A549 treated with CORT108297 at 1 μM for 4 hours (cell line): ENCODE measurements at places on chromosomes 5 and 9. TPM values are rescaled to one million over a fixed set of nuclear protein-coding genes. Genes with fewer than 3 reads are reported as not detected.

The LCN9 gene
- not detected in 5 replicates for total RNA-seq

The EMB gene
- total RNA-seq = 4.6 to 6.5 TPM (median 5.7 TPM) in 5 replicates

The SOHLH1 gene
- total RNA-seq = not detected in 5 replicates

The PAXX gene
- total RNA-seq = 49.7 to 88.2 TPM (median 76.5 TPM) in 5 replicates

The SPINK13 gene
- 0.10 TPM in 1 of 5 replicates, not detected in the others for total RNA-seq

The HNRNPA0 gene
- 44.0 to 53.6 TPM (median 52.3 TPM) in 5 replicates for total RNA-seq

The IPO11 gene
- 14.1 to 19.5 TPM (median 16.5 TPM) in 5 replicates for total RNA-seq

The PHYHD1 gene
- total RNA-seq = not detected in 5 replicates

The ELAVL2 gene
- total RNA-seq = 0.02 to 0.06 TPM (median 0.05 TPM) in 3 of 5 replicates, not detected in the others

The PCDHGB4 gene
- total RNA-seq = 0.70 to 1.0 TPM (median 0.98 TPM) in 5 replicates

The ZBTB5 gene
- total RNA-seq = 6.9 to 9.0 TPM (median 8.4 TPM) in 5 replicates

The DOK3 gene
- total RNA-seq = 2.4 to 5.6 TPM (median 4.2 TPM) in 5 replicates

The HDAC3 gene
- total RNA-seq = 46.2 to 54.2 TPM (median 48.7 TPM) in 5 replicates

The ANKRD31 gene
- total RNA-seq = 0.03 to 0.07 TPM (median 0.05 TPM) in 5 replicates

The TCF7 gene
- 12.6 to 16.6 TPM (median 15.3 TPM) in 5 replicates for total RNA-seq

The FBXO10 gene
- total RNA-seq = 5.7 to 8.3 TPM (median 6.9 TPM) in 5 replicates

The IFNB1 gene
- total RNA-seq = 0.15 TPM in 1 of 5 replicates, not detected in the others

The SLC28A3 gene
- 0.01 TPM in 1 of 5 replicates, not detected in the others for total RNA-seq

The FUBP3 gene
- total RNA-seq = 44.8 to 54.8 TPM (median 49.9 TPM) in 5 replicates

The C9orf40 gene
- 7.4 to 13.0 TPM (median 11.4 TPM) in 5 replicates for total RNA-seq

The CHSY3 gene
- total RNA-seq = 0.06 to 0.29 TPM (median 0.13 TPM) in 5 replicates

The ADAMTS12 gene
- total RNA-seq = 6.1 to 9.2 TPM (median 7.2 TPM) in 5 replicates

The PTAR1 gene
- total RNA-seq = 9.9 to 16.5 TPM (median 15.0 TPM) in 5 replicates

The COL15A1 gene
- total RNA-seq = 0.39 to 0.80 TPM (median 0.51 TPM) in 5 replicates

The AGGF1 gene
- 12.7 to 15.9 TPM (median 14.4 TPM) in 5 replicates for total RNA-seq

The OR1Q1 gene
- 0.15 TPM in 1 of 5 replicates, not detected in the others for total RNA-seq

The WNK2 gene
- 4.9 to 7.8 TPM (median 6.5 TPM) in 5 replicates for total RNA-seq

The IL11RA gene
- 4.4 to 7.5 TPM (median 6.4 TPM) in 5 replicates for total RNA-seq

The PCDHGA8 gene
- total RNA-seq = 0.02 to 0.08 TPM (median 0.03 TPM) in 5 replicates

The TERT gene
- total RNA-seq = 1.3 to 3.6 TPM (median 2.7 TPM) in 5 replicates

The GPR21 gene
- total RNA-seq = 0.06 TPM in 1 of 5 replicates, not detected in the others

The ENTREP1 gene
- 0.43 to 0.74 TPM (median 0.57 TPM) in 5 replicates for total RNA-seq

The OTP gene
- 0.03 to 0.09 TPM (median 0.06 TPM) in 5 replicates for total RNA-seq

The SPINK7 gene
- not detected in 5 replicates for total RNA-seq

The TRIM36 gene
- 1.5 to 2.2 TPM (median 2.0 TPM) in 5 replicates for total RNA-seq

The RNF183 gene
- 0.15 TPM in 1 of 5 replicates, not detected in the others for total RNA-seq

The CARD9 gene
- total RNA-seq = 0.53 to 2.8 TPM (median 1.3 TPM) in 5 replicates

The ANKRD33B gene
- total RNA-seq = 8.2 to 12.4 TPM (median 10.8 TPM) in 5 replicates

The DNM1 gene
- total RNA-seq = 78.2 to 96.1 TPM (median 86.9 TPM) in 5 replicates

The BAAT gene
- 0.33 to 0.60 TPM (median 0.41 TPM) in 5 replicates for total RNA-seq

The RIGI gene
- 3.0 to 5.3 TPM (median 3.7 TPM) in 5 replicates for total RNA-seq

The PHF24 gene
- total RNA-seq = 0.03 to 0.18 TPM (median 0.10 TPM) in 5 replicates

The C1QTNF2 gene
- 0.05 to 0.22 TPM (median 0.15 TPM) in 5 replicates for total RNA-seq

The GFI1B gene
- 0.03 to 0.14 TPM (median 0.12 TPM) in 3 of 5 replicates, not detected in the others for total RNA-seq

The RAB3C gene
- total RNA-seq = not detected in 5 replicates

The PGM5 gene
- total RNA-seq = 0.09 TPM in 1 of 5 replicates, not detected in the others

The FRRS1L gene
- total RNA-seq = 0.13 to 0.81 TPM (median 0.22 TPM) in 5 replicates
